Panc1 (cell line): ENCODE measurements at places on chromosomes 7 and 10. TPM values are rescaled to one million over a fixed set of nuclear protein-coding genes. Genes with fewer than 3 reads are reported as not detected.

DNA sequence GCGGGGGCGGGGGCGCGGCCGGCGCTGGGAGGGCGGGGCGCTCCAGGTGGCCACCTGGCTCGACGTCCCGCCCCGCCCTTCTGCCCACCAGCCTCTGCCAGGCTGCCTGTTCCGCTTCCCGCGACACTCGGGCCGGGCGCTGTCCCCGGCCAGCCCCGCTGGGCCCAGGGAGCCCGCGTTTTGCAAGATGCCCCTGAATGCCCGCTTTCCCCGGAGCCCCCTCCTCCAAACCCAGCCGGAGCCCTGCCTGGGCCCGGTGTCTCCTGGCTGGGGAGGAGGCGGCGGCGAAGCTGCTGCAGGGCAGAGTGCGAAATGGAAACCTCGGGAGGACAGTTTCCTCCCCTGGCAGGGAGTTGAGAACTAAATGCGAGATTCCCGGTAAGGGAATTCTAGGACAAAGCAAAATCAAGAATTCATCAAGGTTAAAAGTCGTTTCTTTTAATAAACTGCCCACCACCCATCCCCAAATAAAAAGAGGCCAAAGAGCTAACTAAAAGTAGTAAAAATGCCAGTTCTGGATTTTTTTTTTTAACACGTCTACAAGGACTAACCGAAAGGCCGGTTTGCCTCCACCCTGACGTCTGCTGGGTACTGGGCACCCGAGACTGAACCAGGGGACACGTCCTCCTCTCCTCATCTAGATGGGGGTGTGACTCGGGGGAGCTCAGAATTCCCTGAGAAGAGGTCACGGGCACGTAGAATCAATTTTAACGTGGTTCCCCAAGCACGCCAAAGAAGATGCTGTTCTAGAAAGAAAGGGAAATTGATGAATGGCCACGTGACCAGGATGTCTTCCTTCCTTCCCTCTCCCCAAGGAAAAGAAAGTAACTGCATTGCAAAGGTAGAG is 200.4 kb upstream of the NFE2L3 start:
- DNase-seq, result no peak

DNA sequence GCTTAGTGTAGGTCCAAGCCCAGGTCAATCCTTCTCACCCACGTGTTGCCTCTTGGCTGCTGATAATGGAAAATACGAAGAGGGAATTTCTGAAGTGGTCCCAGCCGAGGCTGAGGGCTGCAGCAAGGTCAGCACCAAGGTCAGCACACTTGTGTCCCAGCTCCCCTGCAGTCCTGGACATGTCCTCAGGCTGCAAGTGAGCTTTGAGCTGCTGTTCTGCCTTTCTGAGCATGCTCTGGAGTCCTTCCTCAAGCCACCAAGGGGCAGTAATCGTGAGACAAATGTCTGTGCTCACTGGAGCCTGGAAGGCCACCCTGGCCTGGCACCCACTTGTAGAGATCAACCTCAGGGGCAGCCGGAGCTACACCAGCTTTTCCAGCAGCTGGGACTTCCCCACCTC is 28.3 kb downstream of the DRGX start:
- no peak for DNase-seq

GRCh38 chr7:151637781-151638261 is 118.1 kb upstream of the RHEB start:
- DNase-seq, result no peak

DNA sequence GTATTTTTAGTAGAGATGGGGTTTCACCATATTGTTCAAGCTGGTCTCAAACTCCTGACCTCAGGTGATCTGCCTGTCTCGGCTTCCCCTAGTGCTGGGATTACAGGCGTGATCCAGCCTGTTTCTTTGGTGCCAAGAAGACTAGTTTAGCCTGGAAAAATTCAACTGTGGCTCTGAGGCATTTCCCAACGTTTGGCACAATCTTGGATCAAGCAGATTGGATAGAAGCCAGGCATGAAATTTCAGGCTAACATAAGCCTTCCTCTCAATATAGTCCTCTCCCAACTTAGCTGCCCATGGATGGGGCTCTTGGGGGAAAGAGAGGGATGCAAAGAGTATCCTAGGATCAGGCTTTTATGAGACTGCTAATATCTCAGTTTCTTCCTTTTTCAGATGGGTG is 53.8 kb downstream of the APBB1IP start:
- no peak for DNase-seq

DNA sequence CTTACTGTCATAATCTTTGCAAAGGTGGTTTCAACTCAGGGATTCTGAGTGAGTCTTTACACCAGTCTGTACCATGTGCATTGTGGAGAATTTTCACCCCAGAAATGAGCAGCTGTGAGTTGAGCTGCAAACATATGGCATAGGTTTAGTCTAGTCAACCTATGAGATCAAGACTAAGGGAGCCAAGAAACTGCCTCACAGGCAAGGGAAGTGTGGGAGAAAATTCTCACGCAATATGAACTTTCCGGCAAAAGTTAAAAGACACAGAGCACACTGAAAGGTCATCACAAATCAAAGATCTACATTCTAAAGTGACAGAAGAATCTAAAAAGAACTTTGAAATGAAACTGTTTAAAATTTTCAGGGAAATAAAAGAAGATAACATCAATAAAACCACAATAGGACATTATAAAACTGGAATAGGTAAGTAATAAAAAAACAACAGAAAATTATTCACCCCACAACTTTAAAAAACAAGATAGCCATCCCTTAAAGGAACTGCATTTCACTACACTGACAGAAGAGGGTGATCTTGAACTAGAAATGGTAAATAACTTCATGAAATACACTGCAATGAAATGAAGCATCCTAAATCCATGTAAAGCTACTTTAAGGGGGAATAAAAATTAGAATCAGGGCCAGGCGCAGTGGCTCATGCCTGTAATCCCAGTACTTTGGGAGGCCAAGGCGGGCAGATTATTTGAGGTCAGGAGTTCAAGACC is 63.5 kb downstream of the LGI1 start:
- no peak for DNase-seq

Gene WNT8B
- not detected for total RNA-seq

DNA sequence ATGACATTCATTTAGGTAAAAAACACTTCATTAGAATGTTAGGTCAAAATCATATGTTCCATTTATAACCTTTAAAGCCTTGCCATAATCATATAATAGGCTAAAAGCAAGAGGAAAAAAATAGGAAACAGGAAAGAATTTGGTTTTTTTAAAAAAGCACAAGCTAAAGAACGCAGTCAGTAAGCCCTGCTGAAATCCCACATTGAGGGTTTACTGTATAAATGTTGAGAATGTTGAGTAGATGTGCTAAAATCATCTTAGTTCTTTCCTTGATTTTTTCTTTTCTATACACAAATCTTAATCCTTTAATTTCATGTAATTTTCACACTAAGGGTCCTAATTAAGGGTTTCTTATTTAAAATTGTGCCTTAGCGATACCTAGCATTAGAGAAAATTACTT is 133.0 kb downstream of the TSPAN12 start:
- DNase-seq, result no peak

GRCh38 chr10:94546901-94547185 is 1.3 kb downstream of the HELLS start:
- no peak for DNase-seq

- DNase-seq, result no peak
These were observed 45.0 kb upstream of the JAZF1 start for GRCh38 chr7:28225576-28225975.

Gene CEP55
- total RNA-seq, result 96.4 TPM

Gene HYAL4
- not detected for total RNA-seq

Gene ENKUR
- 0.13 TPM for total RNA-seq

DNA sequence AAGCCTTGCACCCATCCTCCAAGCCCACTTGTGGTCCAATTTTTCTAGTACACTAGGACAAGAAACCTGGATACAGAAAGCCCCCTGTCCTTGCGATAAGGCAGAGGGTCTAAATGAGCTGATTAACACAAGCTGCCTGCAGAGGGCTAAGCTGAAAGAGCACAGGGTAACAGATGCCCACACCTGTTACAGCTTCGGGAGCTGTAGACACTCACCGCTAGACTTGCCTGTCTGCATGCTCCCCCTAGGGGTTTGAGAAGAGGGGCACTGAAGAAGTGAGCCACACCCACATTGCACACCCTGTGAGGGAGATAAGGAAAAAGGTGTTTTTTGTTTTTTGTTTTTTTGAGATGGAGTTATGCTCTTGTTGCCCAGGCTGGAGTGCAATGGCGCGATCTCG is 386.5 kb upstream of the AUTS2 start:
- no peak for DNase-seq

Gene INMT
- total RNA-seq, result 0.13 TPM

DNA sequence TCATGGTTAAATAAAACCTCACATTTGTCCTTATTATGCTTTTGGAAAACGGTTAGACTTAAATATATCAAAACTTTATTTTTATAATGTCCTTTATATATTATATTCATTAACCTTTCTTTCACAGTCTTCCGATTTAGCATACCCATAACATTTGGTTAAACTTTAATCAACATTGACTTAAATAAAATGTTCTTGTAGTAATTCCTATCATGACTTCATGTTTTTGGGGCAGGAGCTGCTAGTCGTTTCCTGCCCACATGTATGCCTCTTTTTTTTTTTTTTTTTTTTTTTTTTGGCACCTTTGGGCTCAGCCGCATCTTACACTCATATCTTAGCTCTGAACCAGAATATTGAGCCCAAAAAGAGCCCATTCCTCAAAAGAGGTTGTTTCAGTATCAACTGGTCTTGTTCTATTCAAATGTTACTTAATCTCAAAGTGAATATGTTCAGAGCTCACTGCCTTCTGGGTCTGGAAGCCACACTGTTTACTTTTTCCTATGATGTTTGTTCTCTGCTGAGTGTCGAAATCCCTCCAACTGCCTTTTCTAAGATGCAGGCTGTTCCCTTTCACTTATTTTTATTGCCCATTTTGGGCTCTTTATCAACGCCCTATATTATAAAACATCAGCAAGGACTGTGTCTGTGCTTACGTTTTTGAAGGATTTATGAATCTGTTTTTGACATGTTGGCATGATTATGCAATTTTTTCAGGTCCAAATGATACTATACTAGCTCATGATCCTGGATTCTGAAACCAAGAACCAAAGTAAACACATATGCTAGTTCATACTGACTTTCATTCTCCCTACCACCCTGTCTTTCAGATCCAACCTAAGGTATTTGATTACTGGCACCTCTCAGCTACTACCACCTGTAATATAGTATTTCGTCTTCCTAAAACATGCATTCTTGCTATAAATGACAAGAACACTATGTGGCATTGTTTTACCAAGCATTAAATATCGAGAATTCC is 914.4 kb downstream of the PCDH15 start:
- DNase-seq, result no peak

Gene RBAK
- 14.8 TPM for total RNA-seq

- DNase-seq, result no peak
These were observed 225.5 kb downstream of the KLF6 start for GRCh38 chr10:3559527-3559926.

- DNase-seq, result no peak
These were observed 253.1 kb downstream of the FZD1 start for GRCh38 chr7:91517201-91517785.

DNA sequence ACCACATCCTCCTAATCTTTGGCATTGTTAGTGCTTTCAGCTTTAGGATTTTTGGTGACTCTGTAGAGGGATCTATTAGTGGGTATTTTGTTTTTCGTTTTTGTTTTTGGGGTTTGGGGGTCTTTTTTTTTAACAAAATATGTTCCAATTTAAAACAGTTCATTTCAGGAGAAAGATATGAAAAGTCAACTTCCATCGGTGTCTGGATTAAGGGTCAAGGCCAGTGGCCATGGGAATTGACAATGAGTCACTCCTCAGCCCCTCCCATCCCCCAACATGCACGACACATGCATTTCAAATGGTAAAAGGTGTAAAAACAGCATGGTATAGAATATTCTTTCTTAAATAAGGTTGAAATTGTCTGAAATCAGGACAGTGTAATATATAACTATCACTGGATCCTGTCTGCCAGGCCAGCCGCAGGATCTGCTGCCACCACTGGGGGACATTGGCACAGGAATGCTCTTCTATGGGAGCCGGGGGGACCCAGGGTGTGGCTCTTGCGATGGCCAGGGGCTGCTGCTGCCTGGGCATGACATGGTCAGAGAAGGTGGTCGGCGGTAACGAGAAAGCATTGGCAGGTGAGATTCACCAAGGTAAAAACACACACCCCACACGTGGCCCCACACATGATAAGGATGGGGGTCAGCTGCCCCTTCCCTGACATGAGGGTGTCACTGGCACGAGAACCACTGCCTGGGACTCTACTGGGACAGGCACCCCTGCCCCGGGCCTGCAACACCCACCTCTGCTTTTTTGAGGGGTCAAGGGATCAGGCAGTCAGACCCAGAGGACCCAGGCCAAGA is 126.2 kb upstream of the KCTD7 start:
- DNase-seq, result no peak

Gene DNAJC12
- total RNA-seq, result 0.44 TPM

DNA sequence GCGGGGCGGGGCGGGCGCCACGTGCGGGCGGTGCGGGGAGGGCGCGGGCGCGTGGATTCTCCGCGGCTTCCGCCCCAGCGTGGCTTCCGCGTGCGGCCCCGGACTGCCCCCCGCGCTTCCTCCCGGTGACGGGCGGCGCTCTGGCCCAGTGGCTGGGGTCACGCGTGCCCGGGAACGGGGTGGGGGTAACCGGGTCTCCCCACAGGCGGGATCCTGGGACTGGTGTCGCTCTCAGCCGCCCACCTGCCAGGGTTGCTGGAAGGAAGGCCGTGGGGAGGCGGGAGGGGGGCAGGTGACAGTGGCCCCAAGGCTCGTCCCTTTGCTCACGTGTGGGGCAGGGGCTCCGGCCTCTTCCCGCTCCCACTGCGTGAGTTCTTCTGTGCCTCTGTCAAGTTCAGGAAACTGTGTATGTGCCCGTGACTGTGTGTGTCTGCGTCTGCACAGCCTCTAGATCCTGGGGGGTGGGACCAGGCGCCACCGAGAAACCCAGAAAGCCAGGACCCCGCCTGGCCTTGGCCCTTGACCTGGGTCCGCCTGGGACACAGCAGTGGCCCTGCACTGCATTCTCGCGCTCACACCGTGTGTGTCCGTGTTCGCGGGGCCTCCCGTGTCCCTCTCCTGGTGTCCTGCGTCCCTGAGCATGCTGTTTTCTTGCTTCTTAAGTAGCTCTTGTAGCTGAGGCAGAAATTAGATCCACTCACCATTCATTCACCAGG is 919 bp downstream of the MAFK start:
- no peak for DNase-seq

GRCh38 chr10:31705136-31705535 is 223.5 kb downstream of the ARHGAP12 start:
- DNase-seq, result no peak

DNA sequence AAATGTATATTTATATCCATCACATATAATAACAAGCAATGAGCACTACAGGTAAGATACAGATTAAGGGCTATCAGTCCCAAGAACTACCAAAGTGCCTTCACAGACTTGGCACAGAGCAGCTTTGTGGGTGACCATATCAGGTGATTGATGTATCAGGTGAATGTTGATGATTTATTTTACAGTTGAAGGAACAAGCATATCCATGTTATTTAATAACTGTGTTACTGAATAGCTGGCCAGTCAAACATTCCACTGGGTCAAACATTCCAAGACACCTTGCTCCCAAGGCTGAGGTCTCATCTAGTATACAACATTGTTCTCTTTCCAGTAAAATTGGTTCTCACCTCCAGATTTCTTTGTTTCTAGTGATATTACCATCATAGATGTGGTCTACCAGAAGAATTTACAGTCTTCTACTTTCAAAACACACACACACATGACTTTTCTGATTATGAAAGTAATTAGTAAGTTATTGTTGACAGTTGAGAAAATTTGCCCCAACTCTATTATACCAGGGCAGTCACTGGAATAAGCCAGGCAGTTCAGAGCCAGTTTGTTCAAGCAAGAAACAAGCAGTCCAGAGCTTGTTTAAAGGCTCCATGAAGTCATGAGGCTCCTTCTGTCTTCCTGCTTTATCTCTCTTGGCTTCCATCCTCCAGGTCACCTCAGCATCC is 68.2 kb downstream of the ELAPOR2 start:
- DNase-seq, result no peak

- no peak for DNase-seq
These were observed 160.9 kb downstream of the REEP3 start for GRCh38 chr10:63681993-63682697.
